ENCODE measurements at places on chromosomes 2 and 18.

GRCh38 chr2:25615386-25615785 lies 58.0 kb downstream of the DTNB start:
- no peak for DNase-seq

DNA sequence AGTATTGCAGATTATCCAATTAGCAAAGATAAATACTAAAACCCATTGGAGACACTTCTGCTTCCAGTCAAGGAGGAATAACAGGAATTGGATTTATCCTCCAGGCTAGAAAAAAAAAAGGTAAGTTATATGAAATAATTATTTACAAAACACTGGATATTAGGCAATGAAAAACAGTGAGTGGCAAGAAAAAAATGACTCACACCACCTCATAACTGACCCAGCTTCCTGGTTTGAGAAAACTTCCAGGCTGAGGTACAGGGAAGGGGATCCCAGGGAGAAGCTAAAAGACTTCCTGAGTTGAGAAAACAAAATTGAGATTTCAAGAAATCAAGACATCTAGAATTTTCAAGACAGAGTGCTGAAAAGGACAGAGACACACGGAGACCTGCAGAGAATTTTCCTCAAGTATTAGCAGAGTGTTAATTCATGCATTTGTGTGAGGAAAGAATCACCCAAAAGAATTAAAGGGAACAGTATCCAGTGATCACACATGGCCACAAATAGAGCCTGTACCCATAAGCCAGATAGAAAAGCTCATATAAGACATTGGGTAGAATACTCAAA lies 17.4 kb downstream of the SRD5A2 start:
- DNase-seq: no peak

- DNase-seq: no peak
These were observed 64.2 kb upstream of the DCC start for GRCh38 chr18:52275817-52276216.

DNA sequence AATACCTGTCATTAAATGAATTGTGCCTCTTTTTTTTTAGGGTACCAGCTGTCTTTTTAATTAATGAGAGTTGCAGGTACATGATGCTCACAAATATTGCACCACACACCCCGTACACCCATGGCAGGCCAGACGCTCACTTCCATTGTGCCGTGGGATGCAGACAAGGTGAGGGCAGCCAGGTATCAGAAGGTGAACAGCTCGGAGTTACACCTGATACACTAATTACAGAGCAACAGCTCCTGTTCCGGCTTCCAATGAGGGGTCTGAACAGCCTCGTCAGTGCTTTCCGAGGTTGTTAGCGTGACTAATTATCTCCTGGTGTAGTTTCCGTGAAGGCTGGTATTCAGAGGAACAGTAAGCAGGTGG lies 442.8 kb downstream of the ZNF516 start:
- DNase-seq: no peak

DNA sequence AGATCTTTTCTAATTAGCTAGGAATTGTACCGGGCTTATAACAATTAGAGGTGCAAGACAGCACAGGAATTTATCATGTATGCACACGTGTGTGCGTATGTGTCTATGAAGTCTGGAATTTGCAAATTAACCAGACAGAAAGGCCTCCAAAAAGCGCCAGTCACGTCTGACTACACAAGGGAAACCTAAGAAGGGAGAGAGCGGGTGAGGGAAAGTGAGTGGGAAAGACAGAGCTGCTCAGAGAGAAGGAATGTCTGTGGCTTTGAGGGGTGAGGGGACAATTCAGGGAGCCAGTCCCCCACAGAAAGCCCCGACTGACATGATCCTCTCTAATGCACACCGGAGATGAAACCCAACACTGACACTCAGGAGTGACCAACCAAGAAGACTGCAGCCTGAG lies 197.7 kb upstream of the SH3BP4 start:
- no peak for DNase-seq

GRCh38 chr2:158762336-158762735 lies 32.8 kb upstream of the DAPL1 start:
- DNase-seq: no peak

DNA sequence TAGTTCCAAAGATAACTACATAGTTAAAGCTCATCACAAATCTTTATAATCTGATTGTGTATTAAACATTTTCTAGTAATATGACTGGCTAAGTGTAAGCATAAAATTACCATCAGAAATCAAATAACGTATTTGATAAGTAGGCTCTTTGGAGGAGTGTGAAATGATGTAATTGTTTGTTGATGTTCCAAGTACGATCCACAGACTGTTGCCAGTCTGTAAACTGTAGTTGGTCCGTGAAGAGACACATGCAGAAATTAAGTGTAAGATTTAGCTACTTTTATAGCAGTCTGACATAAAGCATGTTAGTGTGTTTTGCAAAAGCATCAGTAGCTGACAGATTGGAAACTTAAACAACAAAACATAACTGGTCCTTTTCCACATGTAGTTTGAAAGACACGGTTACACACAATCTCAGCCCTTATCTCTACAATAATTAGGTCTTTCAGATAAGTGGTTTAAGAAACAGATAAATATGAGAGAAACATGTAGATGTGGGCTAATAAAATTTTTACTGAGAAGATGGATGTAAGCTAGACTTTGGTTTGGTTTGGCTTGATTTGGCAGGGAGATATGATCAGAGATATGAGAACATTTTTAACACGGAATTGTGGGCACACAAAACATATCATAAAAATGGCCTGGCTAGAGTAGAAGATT lies 115.0 kb upstream of the EPB41L5 start:
- DNase-seq: no peak

DNA sequence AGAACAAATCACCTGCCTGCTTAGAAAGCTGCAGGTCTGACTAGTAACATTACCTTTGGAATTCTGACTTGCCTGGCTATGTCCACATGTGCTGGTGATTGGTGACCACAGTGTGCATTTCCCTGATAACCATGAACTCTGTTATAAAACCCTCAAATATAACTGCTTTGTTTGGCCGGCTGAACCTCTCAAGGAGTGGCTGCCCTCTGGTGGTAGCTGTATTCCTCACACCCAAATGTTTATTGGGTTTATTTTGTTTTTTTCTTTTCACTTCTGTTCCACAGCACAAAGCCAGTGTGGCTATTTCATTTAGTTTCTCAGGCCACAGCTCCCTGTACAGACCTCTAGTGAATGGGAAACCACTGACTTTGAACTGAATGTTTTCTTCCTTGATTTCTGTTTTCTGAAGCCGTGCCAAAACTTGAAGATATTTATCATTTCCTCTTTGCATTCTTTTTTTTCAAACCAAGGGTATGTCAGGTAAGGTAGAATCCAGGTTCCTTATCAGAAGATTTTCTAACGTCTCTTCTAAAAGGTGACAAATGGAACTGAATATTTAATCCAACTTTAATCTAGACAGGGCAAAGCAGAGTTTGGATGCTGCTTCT lies 549.0 kb upstream of the VRK2 start:
- peak; percentile 32 for DNase-seq

- DNase-seq: no peak
These were observed 1183.2 kb upstream of the ACVR2A start for GRCh38 chr2:146661473-146662096.

DNA sequence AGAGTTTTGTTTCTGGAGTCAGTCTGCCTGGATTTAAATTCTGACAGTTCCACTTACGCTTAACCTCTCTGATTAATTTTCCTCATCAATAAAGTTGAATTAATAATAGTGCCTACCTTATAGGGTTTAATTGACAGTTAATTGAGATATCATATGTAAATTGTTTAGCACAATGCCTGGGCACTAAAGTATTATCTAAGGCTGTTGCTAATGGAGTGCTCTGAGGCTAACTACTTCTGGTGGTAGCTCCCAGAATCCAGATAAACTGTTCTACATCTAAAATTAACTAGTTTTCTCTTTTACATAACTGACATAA lies 185.6 kb upstream of the STON1 start:
- DNase-seq: no peak

DNA sequence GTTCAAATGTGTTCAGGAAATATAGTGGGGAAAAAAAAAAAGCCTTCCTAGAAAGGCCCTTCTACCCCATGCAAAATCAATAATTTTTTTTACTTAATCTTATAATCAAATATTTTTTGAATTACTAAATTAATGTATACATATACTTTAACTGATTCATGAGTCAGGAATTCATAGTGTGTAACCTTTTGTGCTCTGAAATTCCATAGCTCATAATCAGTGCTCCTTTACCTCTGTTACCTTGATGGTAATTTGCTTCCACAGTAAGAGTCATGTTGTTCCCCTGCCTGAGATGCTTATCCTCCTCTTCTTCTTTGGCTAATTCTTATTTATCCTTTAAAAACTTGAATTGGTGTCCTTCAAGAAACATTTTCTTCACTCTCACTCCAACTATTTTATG lies 414.2 kb downstream of the THSD7B start:
- DNase-seq: no peak

DNA sequence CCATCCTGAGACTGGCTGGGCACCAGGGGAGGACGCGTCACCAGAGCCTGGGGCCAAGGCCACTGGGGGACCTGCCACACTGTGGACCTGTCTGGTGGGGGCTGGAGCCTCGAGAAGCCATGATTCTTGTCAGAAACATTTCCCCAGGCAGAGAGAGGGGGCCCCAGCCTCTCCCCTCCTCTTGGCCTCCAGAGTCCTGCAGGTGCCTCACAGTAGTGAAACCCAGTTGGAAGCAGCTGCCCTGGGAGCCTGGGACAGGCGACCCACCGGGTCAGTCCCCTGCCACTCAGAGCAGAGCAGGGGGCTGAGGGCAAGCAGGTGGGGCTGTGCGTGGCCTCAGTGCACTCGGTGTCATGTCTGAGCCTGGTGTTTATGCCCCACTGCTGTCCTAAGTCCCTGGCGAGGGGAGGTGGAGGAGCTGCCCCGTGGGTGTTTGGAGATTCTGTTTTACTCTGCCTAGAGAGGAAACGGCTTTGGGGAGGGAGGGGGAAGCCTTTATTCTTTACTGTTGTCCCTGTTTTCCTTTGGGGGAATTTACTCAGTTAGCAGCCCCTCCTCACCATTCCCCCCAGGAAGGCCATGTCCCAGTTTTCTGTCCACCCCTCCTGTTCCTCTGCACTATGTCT lies 7.7 kb downstream of the OXER1 start:
- DNase-seq: no peak

DNA sequence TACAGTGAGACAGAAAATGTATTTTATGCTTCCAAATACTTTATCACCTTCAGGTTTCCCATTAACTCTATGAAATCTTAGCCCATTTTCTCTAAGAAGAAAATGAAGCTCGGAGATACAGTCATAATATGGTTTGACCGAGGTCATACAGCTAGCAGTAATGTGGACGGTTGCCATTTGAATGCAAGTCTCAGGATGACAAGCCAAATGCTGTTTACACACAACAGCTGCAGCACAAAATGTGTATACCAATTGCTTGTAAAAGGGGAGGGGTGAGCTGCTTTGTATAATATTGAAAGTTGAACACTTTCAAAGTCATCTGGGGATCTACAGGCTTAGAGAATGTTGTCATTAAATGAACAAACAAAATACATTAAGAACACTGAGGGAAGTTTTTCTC lies 93.8 kb upstream of the FSIP2 start:
- DNase-seq: no peak

GRCh38 chr2:202201220-202202160 lies 36.9 kb downstream of the SUMO1 start:
- DNase-seq: no peak

DNA sequence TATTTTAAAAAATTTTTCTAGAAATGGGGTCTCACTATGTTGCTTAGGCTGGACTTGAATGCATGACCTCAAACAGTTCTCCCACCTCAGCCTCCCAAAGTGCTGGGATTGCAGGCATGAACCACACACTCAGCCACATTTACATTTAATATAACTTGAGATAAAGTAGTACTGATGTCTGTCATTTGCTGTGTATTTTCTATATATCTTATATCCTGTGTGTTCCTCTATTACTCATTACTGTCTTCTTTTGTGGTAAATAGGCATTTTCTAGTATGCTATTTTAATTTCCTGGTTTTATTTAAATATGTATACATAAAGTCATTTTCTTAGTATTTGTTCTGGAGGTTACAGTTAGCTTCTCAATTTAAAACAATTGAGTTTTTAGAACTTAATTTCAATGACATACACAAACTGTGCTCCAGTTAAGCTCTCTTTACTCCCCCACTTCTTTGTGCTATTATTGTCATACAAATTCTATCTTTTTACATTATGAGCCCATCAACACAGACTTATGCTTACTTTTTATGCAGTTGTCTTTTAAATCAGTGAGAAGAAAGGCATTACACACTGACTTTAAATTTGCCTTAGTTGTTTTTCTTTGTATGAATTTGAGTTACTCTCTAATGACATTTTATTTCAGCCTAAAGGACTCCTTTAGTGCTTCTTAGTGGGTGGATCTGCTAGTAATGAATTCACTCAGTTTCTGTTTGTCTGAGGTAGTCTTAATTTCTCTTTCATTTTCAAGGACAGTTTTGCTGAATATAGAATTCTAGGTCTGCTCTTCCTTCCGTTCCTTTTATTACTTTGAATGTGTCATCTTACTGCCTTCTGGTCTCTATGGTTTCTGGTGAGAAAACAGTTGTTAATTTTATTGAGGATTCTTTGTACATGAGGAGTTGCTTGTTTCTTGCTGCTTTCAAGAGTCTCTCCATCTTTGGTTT lies 6.2 kb upstream of the INPP4A start:
- DNase-seq: no peak

GRCh38 chr2:160247296-160248035 lies 47.4 kb upstream of the ITGB6 start:
- no peak for DNase-seq

DNA sequence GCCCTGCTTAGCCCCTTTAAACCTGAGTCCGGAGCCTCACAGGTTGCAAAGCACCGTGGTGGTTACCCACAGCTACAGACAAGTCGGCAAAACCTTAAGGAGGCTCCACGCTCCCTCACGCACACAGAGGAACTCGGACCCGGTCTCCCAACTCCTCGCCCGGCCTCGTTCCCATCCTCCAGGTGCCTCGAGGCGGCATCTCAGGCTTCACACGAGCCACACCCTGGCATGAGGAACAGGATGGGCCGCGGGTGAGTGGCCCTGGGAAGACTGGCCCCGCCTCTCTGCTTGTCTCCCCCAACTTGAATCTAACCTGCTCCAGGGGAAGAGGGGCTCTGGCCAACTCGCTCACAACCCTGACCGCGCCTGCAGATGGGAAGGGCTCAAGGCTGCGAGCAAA lies 97.4 kb downstream of the EIPR1 start:
- DNase-seq: no peak

GRCh38 chr2:187138265-187138664 lies 289.3 kb upstream of the ZSWIM2 start:
- no peak for DNase-seq

- DNase-seq: no peak
These were observed 105.3 kb downstream of the HDAC4 start for GRCh38 chr2:239295377-239296019.

Measured in stimulated activated CD4-positive, alpha-beta T cell treated with anti-CD3 and anti-CD28 coated beads, Interleukin-2, amount 100 ng/mL, for 24 hours (primary cell).